ENCODE measurements at places on chromosomes 1 and 21. TPM values are rescaled to one million over a fixed set of nuclear protein-coding genes. Genes with fewer than 3 reads are reported as not detected.

Gene SLC2A5
- 3.2 TPM for total RNA-seq

DNA sequence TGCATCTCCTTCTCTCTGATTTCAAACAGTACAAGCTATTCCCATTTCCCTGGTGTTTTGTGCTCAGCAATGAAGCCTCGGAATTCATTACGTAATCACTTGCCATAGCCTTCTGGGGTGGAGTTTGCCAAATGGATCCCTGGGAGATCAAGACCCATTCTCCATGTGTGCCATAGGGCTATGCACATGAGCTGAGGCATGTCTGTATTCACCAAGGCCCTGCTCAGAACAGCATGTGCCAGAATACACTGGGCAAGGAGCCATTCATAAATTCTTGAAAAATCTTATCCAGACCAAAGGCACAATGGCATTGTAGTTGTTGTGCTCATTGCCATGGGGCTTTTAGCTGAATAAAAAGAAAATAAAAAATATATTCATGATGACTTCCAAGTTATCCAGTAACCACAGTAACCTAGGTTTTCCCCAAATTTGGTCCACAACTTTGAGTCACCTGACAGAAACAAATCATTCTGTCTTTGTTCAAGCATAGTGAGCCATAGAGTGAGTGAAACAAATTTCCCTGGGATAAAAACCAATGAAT, 53.0 kb downstream of the CRB1 start:
- no peak for DNase-seq

- peak; percentile 73 for DNase-seq
Measured at GRCh38 chr1:228986093-228986904, 251.0 kb downstream of the RHOU start.

Gene MANEAL
- 1.8 TPM for total RNA-seq

DNA sequence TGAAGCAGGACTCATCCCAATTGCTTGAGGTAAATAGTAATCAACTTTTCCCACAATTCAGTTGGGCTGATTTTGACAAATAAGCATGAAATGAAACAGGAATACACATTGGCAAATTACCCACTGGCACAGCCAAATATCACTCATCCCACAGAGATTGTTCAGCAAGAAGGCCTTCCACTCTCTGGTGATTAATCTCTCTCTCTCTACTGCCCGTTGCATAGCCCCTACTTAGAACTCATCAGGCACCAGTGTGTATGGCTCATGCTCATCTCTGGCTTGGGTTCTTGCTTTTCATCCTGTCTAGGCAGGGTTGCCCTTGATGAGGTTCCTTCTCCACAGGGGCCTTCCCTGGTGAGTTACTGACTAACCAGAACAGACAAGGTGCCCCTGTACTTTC, 1.1 kb downstream of the BSDC1 start:
- DNase-seq: no peak

Gene SPATA46
- total RNA-seq: not detected

DNA sequence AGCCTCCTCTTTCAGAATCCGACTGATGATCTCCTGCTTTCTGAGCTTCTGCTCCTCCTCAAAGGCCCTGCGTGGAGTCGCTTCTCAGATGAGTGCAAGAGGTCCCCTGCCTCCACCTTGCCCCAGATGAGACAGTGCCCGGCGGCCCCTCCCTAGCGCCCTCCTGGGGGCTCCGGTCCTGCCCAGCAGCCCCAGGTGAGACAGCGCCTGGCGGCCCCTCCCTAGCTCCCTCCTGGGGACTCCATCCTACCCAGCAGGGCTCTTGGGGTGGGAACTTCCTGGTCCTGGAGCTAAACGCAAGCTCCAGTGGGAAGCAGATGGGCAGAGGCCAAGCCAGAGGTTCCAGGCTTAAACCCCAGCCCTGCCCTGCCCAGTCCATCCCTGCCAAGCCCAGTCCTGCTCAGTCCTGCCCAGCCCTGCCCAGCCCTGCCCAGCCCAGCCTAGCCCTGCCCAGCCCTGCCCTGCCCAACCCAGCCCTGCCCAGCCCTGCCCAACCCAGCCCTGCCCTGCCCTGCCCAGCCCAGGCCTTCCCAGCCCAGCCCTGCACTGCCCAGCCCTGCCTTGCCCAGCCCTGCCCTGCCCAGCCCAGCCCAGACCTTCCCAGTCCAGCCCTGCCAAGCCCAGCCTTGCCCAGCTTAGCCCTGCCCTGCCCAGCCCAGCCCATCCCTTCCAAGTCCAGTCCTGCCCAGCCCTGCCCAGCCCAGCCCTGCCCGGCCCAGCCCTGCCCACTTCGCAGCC, 34.6 kb downstream of the CFAP74 start:
- DNase-seq: no peak

- no peak for DNase-seq
Measured at GRCh38 chr1:101238031-101238628, 1.3 kb downstream of the S1PR1 start.

- no peak for DNase-seq
Measured at GRCh38 chr1:57019236-57019839, 53.5 kb upstream of the C8B start.

DNA sequence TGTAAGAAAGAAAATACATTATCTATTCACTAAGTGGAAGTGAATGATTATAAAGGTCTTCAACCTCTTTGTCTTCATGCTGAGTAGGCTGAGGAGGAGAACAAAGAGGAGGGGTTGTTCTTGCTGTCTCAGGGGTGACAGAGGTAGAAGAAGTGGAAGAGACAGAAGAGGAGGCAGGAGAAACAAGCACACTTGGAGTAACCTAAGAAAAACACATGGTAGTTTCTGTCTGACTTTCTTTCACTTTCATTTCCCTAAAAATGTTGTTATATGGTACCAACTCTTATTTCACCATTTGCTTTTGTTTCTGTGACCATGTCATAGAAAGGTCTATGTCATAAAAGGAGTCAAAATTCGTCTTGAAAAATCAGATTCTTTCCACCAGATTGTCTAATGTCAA, 696.6 kb upstream of the BRINP3 start:
- DNase-seq: no peak

- peak; percentile 77 for DNase-seq
Measured at GRCh38 chr1:67735806-67736627, 51.0 kb downstream of the GADD45A start.

DNA sequence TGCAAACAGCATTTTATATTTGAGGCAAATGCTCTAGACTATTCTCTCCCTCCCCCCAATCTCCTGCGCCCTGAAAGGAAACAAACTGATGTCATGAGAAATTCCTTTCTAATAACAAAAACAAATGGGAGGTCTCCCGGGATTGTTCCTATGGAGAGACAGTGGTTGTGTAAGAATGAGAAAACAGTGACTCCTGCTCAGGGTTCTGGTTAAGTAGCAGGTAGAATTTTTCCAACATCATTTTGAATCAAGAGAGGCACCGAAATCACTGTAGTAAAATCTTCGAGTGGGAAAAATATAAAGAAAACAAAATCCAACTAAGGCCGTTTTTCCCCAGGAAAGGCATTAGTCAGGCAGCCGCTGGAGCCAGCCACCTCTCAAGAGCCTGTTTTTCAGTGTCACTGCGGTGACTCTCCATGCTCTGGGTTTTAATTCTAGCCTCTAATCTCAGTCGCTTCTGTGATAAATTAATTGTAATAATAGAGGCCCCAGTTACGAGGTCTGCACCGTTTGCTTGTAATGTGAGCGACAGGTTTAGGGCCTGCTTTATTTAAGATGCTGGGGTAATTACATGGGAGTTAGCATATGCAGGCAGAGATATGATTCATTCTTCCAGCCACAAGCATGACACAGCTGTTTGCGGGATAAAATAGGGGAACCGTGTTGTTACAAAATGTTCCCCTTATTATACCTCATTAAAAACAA, 80.3 kb downstream of the RNF220 start:
- DNase-seq: no peak

- DNase-seq: no peak
Measured at GRCh38 chr1:78918157-78918556, 88.4 kb downstream of the ADGRL4 start.

GRCh38 chr1:17881761-17882160, 126.6 kb downstream of the ACTL8 start:
- no peak for DNase-seq

Gene SELP
- 7.4 TPM for total RNA-seq

DNA sequence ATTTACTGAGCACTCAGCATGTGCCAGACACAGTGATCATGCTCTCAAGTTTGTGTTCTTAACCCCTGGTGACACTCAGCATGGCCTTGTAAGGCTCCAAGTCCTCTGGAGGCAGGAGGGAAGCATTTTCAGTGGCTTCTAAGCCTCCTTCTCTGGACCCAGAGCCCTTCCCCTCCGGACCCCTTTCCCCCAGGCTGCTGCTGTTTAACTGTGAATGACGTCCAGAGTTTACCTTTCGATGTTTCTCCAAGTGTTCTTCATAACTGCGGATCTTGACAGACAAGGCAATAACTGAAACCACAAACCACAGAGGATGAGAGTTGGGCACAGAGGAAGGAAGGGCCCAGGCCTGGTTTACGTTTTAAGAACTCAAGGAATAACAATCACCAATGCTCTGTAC, 6.5 kb downstream of the MRPS15 start:
- no peak for DNase-seq

DNA sequence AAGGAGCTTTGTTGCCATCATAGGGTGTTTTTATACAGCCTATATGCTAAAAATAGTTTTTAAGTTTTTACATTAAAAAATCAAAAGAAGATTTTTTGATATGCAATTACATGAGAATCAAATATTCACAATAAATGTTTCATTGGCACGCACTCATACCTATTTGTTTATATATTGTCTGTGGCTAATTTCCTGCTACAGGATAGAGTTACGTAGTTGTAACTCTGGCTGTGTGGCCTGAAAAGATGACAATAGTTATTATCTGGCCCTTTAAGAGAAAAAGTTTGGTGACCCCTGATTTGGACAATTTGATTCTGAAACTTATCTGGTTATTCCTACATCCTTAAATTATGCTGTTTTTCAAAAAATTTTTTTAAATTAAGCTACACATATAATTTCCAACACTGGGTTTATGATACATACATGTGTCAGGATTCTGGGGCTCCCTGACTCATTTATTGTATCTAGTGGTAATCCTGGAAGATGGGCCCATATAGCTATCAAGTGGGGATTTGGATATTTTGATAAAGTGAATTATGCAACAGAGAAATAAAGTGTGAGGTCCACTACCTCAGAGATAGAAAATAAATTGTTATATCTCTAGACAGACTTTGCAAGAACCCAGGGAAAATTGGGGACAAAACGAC, 370.2 kb upstream of the LYPLAL1 start:
- DNase-seq: no peak

- no peak for DNase-seq
Measured at GRCh38 chr21:16538936-16539440, 809.2 kb downstream of the USP25 start.

DNA sequence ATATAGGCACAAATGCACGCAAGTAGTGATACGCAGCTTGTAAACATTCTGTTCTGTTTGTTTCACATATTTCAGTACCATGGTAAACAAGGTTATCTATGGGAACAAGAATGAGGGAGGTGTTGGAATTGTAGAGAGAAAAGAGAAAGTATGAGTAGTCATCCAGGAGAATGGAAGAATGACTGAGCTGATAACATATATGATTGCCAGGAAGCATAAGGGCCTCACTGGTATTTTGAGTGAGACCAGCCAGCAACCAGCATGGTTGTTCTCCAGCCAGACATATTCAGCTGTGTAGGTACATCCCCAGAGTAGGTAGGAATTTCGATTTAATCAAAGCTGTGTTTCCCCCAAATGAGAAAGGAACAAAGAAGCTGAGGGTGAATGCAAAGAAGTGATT, 58.9 kb upstream of the ARTN start:
- DNase-seq: no peak

DNA sequence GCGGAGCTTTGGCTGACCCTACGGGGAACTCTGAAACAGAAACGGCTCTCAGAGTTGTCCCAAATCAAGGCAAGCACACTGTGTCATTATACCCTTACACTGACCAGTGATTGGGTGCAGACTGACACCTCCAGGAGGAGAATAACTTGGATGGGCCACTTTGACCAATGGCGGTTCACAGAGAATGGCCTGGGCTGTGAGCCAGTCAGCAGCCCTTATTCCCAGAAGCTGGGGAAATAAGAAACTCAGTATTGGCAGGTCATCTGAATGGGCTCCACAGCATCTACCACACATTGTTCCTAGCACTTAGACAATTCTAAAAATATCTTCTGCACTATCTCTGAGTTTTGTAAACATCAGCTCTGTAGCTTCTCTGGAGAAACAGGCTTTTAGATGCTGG, 265.2 kb downstream of the ADGRL2 start:
- DNase-seq: peak; percentile 61

Gene UBAP2L
- 95.6 TPM for total RNA-seq
